Inflammatory macrophage (primary cell): ENCODE measurements at places on chromosomes 1 and 21.

GRCh38 chr1:30616759-30617158, 106.6 kb downstream of the MATN1 start:
- DNase-seq: no peak

GRCh38 chr1:110746644-110747259, 72.0 kb upstream of the KCNA3 start:
- DNase-seq: peak; percentile 45

DNA sequence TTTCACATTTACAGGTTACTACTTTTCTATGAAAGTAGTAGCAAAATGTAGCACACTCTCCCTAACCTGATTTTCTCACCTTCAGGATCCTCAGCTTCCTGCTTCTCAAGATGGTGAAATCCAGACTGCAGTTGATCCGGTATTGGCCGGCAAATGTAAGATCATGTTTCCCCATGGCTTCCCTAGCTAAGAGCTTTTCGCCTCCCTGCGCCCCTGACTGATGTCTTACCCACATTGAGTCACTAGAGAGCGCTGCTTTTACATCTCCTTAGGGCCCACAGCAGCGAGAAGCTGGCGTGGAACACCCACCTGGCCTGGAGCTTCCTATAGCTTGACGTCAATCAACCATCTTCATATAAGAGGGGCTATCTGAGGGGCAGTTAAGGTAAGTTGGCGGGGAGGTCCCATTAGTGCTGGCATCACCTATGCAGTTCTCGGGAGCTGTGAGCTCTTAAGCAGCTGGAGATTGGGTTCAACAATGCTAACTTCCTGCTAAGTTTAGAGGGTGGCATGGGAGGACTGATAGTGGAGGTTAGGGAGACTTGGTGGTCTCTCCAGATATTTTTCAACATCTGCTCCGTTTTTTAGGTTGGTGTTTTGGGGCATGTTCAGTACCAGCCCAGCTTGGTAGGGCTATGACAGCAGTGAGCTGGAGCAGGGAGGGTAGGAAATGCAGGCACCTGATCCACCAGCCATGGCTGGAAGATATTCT, 5.5 kb downstream of the PTPN7 start:
- DNase-seq: peak; percentile 51

GRCh38 chr1:20684651-20685050, 23.5 kb upstream of the DDOST start:
- no peak for DNase-seq

DNA sequence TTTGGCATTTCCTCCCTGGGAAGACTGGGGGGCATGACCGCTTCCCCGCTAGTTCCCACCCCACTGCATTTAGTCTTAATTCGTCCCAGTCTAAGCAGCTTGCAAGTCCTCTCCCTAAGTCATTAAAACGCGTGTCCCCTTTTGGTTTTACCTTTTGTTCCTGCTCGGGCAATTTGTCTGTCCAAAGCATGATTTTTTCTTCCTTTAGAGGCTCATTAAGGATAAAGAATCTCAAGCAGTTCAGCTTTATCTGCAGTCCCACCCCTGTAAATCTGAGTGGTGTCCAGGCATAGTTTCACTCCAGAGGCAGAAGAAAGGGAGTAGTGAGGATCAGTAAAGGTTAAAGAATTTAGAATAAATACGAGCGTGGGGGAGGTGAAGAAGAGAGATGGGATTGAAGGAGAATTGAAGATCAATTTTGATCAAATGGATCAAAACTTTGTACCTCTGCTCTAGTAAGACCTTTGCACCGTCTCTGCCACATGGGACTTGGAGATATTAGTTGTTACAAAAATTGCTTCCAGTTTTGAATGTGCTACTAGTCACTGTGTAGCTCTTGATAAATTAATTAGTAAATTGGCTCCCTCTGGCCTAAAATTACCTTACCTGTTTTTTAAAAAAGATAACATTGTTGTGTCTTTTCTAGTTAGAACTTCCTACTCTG, 989 bp upstream of the ETV3 start:
- DNase-seq: no peak

DNA sequence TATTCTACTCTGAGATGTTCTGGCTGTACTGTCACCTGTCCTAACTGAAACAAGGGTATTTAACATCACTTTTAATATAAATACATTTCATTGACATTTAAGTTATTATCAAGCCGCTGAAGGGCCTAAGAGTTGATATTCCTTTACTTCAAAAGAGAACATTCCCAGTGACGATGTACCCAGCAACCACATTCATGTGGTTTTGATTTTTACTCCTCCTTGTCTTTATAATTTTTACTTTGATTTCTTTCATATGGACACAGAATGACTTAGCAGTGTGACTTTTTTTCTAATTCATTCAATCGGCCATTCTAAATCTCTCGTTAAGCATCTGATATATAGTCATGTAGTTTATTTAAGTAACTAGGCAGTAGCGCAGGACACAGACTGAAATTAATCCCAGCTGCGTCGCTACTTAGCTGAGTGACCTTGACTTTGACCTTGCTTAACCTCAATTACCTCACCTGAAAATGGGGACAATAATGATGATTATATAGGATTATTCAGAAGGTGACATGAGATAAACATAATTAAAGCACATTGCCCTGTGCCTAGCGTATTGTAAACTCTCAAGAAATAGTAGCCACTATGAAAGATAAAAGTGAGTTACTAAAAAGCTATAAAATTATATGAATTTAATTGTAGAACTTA, 476.6 kb downstream of the SETD4 start:
- DNase-seq: no peak

- DNase-seq: no peak
These were observed 4.6 kb upstream of the BTG2 start for GRCh38 chr1:203300441-203301330.

DNA sequence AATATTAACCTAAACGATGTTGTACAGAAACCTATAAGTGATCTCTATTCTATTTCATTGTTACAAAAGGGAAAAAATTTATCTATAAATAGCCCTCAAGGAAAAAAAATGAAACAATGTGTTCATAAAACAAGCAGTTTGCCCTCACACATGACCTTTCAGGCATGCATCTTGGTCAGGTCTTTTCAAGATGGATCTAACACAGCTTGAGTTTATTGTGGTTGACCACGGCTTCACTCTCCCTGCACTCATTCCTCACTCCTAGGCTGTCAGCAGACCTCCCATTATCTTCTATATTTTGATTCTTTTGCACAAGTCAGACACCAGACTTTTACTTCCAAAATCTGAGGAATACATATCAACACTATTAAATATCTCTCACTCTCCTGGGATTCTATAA, 544.3 kb downstream of the KCNT2 start:
- DNase-seq: no peak

DNA sequence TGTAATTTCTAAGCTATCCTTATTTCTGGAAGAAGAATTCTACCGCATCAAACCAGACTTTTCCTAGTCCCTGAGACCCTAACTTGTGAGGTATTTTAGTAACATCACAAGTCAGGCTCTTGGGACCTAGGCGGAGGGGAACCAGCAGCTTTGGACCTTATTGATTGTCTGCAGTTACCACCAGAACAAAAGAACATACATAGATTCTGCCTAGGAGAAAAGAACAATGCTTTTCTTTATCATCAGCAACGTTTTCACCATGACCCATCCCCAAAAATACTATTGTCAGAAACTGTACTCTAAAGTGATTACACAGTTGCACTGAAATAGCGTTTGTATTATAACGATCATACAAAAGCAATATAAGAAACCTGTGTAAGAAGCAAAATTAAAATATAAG, 860.4 kb downstream of the USP25 start:
- DNase-seq: no peak

- DNase-seq: no peak
These were observed 271.1 kb upstream of the DEPDC1 start for GRCh38 chr1:68767941-68768340.

DNA sequence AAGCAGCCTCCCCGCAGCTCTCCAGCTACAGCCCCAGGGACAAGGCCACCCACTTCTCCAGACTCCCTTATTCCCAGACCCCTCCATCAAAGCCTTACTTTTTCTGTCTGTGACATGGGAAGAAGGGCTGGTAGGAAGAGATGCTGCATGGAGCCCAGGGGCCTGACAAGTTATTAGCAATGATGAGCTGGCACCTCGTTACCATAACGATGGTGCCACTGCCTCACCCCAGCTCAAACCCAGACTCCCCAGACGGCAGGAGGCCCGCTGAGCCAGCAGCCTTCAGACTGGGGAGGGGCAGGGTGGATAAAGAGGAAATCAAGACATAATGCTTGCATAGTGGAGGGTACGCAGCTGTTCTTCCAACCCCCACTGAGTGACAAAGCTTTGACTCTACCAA, 3.3 kb downstream of the DLGAP3 start:
- DNase-seq: no peak

DNA sequence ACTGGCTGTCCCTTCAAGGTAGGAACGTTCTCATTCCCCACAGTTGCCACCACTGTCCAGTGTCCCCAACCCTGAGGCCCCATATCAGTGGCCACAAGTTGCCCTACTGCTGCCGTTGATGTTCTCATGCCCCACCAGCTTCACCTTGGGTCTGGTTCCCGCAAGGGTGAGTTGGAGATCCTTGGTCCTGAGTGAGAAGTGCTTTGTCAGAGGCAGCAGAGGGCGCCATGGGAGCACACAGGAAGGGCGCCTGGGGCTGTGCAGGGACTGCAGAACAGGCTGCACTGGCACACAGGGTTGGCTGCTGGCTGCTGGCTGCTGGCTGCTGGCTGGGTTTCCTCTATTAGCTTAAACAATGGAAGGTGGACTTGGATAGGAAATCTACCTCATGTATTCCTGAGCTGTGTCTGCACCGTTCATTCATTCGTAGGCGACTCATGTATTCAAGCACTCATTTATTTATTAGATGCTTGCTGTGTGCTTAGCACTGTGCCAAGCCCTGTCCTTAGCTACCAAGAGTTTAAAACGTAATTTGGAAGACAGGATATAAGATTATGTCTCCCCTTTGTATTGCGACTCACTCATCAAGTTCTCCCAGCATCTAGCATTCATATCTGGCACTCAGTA, 2.1 kb upstream of the S100A9 start:
- DNase-seq: peak; percentile 84

DNA sequence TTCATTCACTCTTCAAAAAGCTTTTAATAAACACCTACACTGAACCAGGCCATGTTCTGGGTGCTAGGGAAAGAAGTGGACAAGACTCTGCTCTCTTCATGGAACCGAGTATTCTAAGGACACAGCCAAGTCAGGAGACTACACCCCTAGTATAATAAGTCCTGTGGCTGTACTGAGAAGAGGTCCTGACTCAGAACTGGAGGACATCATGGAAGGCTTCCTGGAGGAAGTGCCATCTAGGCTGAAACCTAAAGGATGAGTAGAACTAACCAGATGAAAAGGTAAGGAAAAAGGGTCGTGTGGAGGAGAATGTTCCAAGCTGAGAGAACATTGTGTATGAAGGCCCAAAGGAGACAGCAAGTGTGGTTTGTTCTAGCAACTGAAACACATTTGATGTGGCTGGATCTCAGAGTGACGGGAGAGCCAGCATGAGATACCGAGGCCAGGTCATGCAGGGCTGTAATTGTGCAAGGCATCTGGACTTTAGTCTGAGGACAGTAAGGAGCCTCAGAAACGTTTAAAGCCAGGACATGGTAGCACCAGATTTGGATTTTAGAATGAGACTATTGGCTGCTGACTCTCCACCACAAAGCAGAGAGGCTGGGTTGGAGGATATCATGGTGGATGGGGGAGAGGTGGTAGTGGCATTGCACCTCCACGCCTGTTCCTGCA, 82.5 kb downstream of the LRRN2 start:
- no peak for DNase-seq

GRCh38 chr1:12143631-12144155, 23.1 kb upstream of the TNFRSF1B start:
- DNase-seq: peak; percentile 98

DNA sequence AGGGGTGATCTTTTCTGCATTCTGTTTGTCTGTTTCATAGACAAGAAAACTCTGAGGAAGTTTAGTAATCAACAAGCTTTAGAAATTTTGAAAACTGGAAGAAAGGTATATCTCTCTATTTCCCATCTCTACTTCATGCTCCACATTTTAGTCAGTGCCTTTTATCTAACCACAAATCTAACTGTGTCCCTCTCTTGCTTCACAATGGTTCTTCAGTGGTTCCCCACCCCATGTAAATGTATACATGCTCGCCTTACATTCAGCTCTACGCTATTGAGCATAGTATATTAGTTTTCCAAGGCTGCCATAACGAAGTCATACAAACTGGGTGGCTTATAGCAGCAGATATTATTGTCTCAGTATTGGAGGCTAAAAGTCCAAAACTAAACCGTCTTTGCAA, 14.4 kb upstream of the SAMSN1 start:
- no peak for DNase-seq

DNA sequence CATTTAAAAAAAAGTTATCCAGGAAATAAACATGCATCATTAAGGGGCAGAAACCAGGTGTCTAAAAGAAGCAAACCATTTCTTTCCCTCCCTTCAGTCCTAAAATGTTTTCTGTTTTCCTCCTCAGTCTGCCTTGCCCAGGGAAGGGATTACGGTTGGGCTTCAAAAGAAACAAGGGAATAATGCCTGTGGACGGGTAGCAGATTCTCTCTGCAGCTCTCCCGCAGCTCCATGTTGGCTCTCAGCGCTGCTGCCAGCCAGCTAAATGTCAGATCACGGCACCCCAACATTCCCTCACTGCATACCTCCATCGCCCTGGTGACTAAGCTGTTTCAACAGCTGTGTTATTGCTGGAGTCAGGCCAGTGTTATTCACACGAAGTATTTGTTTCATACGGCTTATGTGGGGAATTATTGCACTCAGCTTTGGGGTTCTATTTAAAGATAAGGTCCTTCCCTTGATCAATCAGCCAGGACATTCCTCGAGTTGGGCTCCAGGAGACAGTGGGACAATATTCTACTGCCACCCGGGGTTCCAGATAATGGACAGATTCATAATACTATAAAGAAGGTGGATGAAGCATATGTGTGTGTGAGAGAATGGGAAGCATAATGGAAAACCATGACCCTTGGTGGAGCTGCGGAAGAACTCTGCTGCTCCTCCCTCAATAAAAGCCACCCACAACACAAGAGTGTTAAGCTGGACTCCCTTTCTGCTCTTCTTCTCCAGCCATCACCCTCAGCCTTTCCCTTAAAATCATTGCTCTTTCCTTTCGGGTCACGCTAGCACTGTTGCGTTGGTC, 58.2 kb downstream of the WLS start:
- no peak for DNase-seq

DNA sequence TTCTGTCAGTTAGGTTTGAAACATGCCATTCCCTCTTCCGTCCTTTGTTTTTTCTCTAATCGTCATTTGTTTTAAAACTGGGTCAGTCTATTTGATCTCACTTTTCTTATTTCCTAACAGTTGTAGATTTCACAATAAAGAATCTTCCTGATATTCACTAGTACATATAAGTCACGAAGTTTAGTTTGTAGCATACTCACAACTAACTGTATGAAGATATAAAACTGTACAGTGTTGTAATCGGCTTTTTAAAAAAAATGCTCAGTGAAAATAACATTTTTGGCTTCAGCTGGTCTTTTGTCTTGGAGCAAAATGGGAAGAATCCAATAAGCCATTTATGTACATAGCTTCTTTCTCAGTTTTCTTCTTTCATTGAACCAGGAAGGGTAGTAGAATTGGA, 78.3 kb downstream of the NCAM2 start:
- no peak for DNase-seq

- DNase-seq: no peak
These were observed 21.5 kb downstream of the PDPN start for GRCh38 chr1:13605159-13605558.
